GM04503 (cell line): ENCODE measurements at places on chromosomes 5 and 9.

- peak; percentile 57 for DNase-seq
Observed at GRCh38 chr9:94812343-94812742, 85.8 kb downstream of the AOPEP start.

GRCh38 chr9:113742878-113743277 lies 133.2 kb upstream of the ZNF618 start:
- no peak for DNase-seq

- no peak for DNase-seq
Observed at GRCh38 chr5:98497418-98497817, 276.0 kb upstream of the RGMB start.

DNA sequence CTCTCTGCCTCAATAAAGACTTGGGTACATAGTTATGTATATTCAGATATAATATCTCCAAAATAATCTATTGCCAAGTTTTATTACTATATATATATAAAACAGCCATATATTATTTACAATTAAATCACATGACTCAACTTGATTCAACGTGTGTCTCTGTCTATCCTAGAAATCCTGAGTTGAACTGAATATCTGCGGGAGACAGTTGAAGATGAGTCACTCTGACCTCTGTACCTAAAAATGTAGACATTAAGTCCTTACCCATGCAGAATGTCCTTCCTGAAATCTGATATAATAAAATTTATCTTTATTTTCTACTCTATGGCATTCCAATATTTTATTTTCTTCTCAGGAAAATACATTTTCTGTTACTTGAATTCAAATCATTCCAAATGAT lies 218.2 kb upstream of the PRDM9 start:
- no peak for DNase-seq

DNA sequence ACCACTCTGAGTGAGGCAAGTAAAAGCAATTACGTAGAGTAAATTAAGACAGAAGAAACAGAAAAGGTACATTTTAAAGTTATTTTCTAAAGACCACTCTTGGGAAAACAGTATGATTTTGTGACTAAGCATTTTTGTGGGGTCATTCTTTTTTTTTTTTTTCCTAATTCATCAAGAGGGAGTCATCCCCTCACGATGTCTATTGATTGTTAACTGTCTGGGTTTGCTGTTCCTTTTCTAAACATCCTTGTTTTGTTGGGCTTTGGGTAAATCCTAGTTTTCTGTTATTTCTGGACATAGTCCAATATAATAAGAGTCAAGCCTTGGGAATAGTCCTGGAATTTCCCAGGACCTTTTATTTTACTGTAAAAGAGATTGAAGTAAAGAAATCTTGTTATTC lies 63.8 kb downstream of the ANKRD55 start:
- DNase-seq: no peak

DNA sequence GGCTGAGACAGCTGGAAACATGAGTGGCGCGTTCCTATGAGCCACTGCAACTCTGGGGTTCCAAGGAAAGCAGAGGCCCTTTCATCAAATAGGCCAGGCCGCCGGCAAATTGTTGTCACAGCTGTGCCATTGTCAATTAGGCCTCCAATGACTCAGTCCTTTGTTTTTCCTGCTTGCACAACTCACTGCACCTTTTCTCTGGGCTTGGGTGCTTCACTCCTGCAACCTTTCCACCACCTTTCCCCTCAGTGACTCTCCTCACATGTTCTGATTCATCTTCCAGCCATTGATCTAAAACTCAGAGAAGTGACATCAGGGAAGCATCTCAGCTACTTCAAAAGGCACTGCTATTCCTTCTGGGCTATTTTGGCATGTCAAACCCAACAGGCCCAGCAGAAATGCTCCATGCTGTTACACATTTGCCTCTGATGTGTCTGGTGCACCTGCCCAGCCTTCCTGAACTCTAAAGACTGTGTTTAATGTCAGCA lies 653.7 kb downstream of the NR2F1-AS1 start:
- DNase-seq: no peak

GRCh38 chr5:153960269-153961215 lies 78.2 kb downstream of the FAM114A2 start:
- DNase-seq: no peak

DNA sequence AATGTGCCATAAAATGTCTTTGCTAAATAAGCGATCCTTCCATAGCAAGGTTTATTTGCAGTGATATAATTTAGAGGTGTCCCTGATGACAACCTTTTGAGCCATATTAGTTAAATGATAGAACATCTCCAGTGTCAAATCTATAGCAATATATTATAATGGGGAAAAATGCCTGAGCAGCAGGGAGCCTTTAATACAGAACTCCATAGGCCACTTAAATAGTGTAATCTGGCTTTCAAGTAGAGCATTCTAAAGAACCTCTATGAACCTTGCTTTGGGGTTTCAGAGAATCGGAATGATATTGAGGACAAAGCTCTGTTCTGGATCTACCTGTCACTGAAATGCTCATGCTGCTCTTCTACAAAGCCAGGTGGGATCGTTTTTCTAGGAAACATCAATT lies 96.7 kb upstream of the MEF2C start:
- DNase-seq: no peak

- DNase-seq: no peak
Observed at GRCh38 chr9:81116340-81117137, 572.8 kb downstream of the TLE1 start.

- DNase-seq: no peak
Observed at GRCh38 chr9:110343551-110343950, 5.9 kb upstream of the TXNDC8 start.

GRCh38 chr9:111598733-111599091 lies 735 bp downstream of the PTGR1 start:
- DNase-seq: no peak

- DNase-seq: no peak
Observed at GRCh38 chr9:38240051-38240450, 152.5 kb upstream of the ALDH1B1 start.

DNA sequence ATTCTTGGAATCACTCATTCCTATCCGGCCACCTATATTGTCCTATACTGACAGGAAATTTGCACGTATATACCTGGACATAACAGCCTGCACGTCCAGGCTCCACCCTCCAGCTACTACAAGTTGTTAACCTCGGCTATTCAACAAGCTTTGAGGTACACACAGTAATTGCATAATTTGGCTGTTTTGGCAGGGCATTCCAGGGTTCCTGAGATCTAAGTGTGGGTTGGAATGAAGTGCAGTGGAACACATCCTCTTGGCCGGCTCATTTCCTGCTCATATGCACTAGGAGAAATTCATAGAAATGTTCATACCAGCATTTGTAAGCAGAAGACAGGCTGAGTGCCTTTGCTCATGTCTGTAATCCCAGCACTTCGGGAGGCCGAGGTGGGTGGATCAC lies 222.3 kb downstream of the FBXL7 start:
- no peak for DNase-seq

DNA sequence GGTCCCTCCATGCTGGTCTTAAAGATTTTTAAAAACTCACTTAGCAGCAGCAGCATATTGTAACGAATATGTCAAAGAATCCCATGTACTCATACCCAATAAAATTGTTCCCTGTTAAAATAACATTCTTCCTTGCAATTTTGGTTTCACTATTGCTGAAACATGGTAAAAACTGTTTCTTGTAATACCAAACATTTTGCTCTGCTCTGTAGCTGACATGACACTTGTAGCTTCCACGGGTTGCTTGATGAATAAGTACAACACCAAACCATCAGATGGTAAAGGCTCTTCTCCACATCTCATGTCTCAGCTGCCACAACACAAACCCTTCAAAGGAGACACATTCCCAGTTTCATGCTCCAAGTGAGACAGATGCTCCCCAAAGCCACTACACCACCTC lies 180.7 kb upstream of the PTGER4 start:
- DNase-seq: no peak

- DNase-seq: no peak
Observed at GRCh38 chr5:106833517-106833916, 837.2 kb downstream of the EFNA5 start.

- DNase-seq: no peak
Observed at GRCh38 chr9:20363233-20363632, 259.1 kb downstream of the MLLT3 start.

- no peak for DNase-seq
Observed at GRCh38 chr5:156375895-156376495, 49.0 kb downstream of the SGCD start.

DNA sequence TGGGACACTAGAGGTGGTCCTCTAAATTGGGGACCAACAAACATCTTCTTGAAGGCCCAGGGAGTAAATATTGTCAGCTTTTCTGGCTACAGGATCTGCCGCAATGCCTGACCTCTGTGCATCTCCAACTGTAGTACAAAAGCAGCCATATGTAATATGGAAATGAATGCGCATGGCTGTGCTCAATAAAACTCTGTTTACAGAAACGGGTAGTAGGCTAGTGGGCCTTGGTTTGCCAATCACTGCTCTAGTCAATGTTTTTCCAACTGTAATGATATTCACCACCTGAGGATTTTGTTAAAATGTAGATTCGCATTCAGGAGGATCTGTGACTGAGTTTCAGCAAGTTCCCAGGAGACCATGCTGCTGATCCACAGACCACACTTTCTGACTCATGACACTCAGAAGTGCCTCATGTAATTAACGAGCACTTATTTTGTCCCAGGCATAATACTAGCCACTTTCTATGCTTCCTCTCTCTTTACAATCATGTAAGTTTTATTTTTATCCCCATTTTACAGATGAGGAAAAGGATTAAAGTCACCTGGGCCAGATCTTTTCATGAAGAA lies 96.9 kb downstream of the MED27 start:
- DNase-seq: no peak

- DNase-seq: peak; percentile 52
Observed at GRCh38 chr9:37622462-37622861, 28.3 kb upstream of the FRMPD1 start.

- no peak for DNase-seq
Observed at GRCh38 chr9:117963493-117964090, 259.4 kb downstream of the TLR4 start.

DNA sequence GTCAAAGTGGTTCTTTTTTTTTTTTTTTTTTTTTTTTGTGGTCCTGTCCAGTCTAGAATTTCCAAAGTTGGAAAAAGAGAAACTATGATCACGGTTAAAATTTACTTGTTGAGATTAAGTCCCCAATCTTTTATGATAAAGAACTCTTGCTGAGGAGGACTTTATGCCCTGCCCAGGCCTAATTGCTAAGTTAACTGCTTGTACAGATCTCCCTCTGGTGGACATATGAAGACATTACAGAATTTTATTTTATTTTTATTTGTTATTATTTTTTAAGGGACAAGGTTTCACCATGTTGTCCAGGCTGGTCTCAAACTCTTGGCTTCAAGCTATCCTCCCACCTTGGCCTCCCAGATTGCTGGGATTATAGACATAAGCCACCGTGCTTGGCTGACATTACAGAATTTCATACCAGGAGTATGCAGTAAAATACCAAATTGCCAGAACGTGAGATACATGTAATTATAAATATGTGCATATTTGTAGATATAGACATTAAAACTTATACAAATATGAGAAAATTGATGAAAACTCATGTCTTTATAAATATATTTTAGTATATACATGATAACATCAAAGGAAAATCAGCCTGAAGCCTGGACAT lies 91.2 kb downstream of the RFK start:
- DNase-seq: no peak

- no peak for DNase-seq
Observed at GRCh38 chr9:81955625-81956024, 12.3 kb downstream of the SPATA31D3 start.

GRCh38 chr5:171659896-171660295 lies 125.7 kb upstream of the SMIM23 start:
- DNase-seq: no peak

GRCh38 chr5:168624850-168625364 lies 45.7 kb upstream of the PANK3 start:
- DNase-seq: no peak

GRCh38 chr5:137743031-137743640 lies 7.2 kb upstream of the KLHL3 start:
- DNase-seq: no peak

- DNase-seq: no peak
Observed at GRCh38 chr9:20256284-20256948, 365.9 kb downstream of the MLLT3 start.

GRCh38 chr9:36793277-36793676 lies 220.6 kb downstream of the MELK start:
- no peak for DNase-seq

DNA sequence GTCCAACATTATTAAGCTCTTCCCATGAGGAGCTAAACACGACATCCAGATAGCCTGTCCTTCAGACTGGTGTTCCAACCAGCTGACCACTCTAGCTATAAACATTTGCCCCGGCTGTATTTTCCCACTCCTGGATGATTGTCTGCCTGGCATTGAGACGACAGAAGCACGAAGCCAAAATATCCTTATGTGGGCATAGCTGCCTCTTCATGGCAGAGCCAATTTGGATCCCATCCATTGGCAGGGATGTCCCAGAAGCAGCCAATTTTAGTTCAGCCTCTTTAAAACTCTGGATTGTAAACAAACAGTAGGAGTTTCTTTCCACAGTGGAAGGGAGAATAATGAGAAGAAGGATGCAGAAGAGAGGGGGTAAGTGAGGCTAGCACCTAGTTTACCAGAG lies 507.6 kb downstream of the CETN3 start:
- DNase-seq: no peak

DNA sequence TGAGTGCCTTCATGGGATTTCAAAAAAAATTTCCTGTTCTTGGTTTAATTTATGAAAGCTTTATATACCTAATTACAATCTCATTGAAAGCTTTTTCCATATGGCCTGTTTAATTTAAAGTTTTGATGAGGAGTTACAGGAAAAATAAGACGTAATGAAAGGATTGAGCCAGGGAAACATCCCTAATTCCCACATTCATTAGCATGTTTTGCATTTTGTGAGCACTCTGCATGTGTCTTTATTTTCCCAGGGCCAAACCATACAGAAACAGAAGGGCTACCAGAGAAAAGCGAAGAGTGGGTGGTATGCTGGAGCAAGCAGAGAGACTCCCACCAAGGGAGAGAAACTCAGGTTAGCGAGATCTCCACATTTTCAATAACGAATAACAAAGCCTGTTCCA lies 20.3 kb upstream of the LECT2 start:
- no peak for DNase-seq

- no peak for DNase-seq
Observed at GRCh38 chr5:150523472-150524350, 15.8 kb downstream of the NDST1 start.

DNA sequence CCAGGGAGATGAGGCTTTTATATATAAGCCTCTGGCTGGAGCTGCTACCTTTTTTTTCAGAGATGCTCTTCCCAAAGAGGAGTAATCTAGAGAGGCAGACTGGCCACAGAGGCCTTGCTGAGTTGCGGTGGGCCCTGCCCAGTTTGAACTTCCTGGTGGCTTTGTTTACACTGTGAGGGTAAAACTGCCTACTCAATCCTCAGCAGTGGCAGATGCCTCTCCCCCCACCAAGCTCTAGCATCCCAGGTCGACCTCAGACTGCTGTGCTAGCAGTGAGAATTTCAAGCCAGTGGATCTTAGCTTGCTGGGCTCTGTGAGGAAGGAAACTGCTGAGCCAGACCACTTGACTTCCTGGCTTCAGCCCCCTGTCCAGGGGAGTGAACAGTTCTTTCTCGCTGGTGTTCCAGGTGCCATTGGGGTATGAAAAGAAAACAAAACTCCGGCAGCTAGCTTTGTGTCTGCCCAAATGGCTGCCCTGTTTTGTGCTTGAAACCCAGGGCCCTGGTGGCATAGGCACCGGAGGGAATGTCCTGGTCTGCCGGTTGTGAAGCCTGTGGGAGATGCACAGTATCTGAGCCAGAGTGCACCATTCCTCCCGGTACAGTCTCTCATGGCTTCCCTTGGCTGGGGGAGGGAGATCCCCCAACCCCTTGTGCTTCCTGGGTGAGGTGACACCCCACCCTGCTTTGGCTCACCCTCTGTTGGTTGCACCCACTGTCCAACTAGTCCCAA lies 219.5 kb upstream of the IZUMO3 start:
- no peak for DNase-seq
